Hair follicular keratinocyte (primary cell): ENCODE measurements at places on chromosomes 6 and 20. TPM values are rescaled to one million over a fixed set of nuclear protein-coding genes. Genes with fewer than 3 reads are reported as not detected.

ASIP gene
- total RNA-seq: not detected in 2 replicates

ZNF334 gene
- total RNA-seq: 1.1 and 2.7 TPM in 2 replicates

MYMX gene
- not detected in 2 replicates for total RNA-seq

EYA2 gene
- total RNA-seq: 0.08 TPM in 1 of 2 replicates, not detected in the other

CPXM1 gene
- total RNA-seq: not detected in 2 replicates

TRIM15 gene
- total RNA-seq: not detected in 2 replicates

AHCY gene
- total RNA-seq: 263 and 320 TPM in 2 replicates

RWDD2A gene
- 0.72 and 1.8 TPM in 2 replicates for total RNA-seq

PSORS1C2 gene
- total RNA-seq: not detected in 2 replicates

SMPDL3A gene
- 2.5 and 6.1 TPM in 2 replicates for total RNA-seq

COL11A2 gene
- total RNA-seq: 0.08 TPM in 1 of 2 replicates, not detected in the other

RSPH9 gene
- total RNA-seq: not detected in 2 replicates

LHFPL5 gene
- total RNA-seq: not detected in 2 replicates

GDAP1L1 gene
- total RNA-seq: not detected in 2 replicates

KCNG1 gene
- total RNA-seq: 39.8 and 60.2 TPM in 2 replicates

DOK5 gene
- not detected in 2 replicates for total RNA-seq

ZC3H12D gene
- total RNA-seq: not detected in 2 replicates

TRAM2 gene
- 12.0 and 14.8 TPM in 2 replicates for total RNA-seq

BAG2 gene
- total RNA-seq: 1.1 and 2.8 TPM in 2 replicates

SAMD10 gene
- 1.8 and 3.0 TPM in 2 replicates for total RNA-seq

WFDC10B gene
- total RNA-seq: not detected in 2 replicates
